ENCODE measurements at places on chromosomes 2 and 18.
A peak's percentile ranks its signal among the peaks of the same experiment; 100 is the strongest.

DNA sequence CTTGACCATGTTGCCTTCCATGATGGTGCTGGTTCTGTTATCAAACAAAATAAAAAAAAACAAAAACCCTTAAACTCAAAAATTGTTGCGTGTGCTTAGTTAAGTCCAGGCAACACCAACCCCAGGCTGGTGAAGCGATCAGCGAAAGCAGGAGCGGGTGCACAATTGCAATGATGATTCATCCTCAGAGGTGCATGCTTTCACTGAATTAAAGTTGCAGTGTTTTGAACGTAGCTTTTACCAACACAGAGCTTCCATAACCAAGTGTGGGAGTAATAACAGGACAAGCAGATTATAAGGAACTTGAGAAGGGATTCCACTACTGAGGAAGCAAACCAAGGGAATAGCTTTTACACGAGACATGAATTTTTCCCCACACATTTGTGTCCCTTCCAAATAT lies 39.7 kb upstream of the RAPH1 start:
- DNase-seq = peak; percentile 28

DNA sequence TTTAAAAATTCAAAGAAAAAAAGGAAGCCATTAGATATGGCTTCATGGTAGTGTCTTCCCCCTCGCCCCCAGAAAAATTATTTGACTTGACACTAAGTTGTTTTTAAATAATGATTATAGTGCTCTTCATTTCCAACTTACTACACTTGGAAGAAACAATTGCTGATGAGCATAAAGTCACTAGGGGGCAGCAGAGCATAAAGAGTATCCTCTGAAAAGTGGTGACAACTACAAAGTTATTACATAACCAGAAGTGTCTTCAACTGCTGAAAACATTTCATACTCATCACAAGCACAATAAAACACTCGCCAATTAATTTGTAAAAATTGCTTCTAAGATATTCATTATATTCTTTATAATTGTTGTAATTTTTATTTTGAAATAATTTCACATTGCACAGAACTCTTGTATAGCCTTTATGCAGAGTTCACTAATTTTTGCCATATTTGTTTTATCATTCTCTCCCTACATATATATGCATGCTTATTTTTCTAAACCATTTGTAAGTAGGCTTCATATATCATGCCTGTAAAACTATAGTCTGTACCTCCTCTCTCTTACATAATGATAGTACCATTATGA lies 54.9 kb downstream of the EXOC6B start:
- peak; percentile 74 for DNase-seq

- DNase-seq = peak; percentile 53
Measured at GRCh38 chr2:10911291-10912075, at the start of gene KCNF1. KCNF1 (plus strand) TSS chr2:10911934; CDS start chr2:10912427, 493 bp downstream.

- DNase-seq = peak; percentile 24
Measured at GRCh38 chr18:21406116-21406515, 164.1 kb downstream of the GREB1L start.

GRCh38 chr2:34652636-34653035 lies 1053.5 kb upstream of the FAM98A start:
- no peak for DNase-seq

DNA sequence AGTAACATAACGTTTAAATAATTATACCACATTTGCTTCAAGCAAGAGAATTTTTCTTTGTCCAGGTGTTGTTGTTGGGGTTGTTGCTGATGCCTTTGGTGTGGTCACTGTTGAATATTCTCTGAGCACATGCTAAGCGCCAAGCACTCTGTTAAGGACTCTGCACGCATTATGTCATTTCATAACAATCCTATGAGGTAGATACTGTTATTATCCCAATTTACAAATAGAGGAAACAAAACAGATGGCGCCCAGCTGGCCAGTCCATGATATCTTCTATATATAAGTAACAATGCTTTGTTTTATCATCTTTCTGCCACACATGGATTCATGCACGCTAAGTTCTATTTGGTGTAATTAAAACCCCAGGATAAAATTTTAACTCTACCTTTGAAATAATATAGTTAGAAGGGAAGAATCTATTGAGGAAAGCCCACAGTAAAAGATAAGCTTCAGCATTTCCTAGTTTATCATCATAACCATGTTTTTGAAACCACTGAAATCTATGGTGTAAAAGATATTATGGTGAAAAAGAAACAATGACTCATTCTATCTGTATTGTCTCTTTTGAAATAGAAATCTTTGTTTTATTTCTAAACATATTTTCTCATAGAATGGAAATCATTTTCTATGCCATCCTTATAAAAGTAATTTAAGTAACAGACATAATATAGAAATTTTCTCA lies 199.7 kb downstream of the PID1 start:
- no peak for DNase-seq

DNA sequence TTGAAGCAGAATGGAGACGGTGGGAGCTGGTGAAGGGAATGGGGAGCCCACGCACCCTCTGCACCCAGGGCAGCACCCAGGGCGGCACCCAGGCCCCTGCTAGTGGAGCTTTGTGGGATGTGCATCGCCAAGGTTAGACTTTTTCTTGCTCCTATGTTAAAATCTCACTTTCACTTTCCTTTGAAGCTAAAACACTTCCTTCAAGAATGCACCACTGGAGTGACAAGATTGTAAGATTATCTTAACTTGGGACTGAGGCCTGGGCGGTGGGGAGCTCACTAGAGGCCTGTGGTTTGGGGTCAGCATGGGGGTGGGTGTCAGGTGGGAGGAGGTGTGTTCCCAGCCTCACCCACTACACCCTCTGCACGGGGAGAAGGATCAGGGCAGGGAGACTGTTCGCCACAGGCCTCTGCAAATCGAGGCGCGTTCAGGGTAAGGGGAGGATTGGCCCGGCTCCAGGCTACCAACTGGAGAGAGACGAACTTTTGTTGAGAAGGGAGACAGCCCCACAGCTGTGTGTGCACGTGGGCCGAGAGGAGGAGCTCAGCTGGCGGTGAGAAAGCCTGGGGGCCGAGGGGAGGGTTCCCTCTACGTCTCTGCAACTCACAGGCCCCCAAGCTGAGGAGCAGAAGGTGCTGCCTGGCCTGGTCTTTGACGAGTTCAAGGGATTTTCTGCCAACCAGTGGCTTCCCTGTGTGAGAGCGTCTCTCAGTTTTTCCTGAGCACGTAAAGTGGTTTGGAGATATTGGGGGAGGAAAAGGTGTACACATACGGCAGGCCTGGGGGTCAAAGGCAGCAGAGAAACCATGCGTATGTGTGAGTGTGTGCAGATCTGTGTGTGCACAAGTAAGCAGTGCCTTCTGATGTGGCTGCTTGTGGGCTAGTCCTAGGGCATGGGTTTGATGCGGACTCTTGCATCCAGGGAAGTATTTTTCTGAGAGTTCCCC lies 147.7 kb downstream of the KLHL29 start:
- no peak for DNase-seq

- no peak for DNase-seq
Measured at GRCh38 chr18:67586101-67586500, 69.6 kb upstream of the DSEL start.

DNA sequence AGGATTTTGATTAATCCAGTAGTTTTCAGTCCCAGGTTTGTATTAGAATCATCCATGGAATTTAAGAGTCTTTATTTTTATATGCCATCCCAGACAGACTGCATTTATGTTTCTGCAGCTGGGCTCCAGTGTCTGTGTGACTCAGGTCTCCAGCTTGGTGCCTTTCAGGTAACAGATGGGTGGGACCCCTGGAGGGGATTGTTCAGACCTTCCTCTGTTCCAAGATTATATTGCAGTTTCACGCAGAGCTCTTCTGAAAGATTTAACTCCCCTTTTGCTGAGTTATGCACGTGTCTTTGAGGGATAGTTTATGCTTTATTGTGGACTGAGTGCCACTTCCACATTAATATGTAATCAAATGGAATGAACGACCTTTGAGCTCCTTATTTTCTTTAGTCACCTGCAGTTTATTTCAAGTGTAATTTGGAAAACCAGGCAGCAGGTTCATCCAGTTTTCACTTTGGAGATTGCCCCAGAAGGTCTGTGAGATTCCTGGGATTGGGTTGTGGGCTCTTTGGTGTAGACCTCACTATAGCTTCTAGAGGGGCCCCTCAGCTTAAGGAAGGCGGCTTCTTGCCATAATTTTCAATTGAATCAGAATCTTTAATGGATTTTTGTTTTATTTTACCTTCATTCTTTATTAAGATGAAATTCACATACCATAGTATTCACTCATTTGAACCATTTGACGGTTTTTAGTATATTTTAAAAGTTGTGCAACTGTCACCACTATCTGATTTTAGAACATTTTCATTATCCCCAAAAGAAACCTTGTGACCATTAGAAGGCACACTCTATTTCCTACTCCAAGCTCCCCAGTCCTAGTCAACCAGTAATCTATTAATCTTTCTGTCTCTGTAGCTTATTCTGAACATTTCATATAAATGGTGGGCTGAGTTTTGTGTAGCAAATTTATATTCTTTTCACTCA lies 135.0 kb downstream of the WDSUB1 start:
- DNase-seq = no peak

GRCh38 chr2:100000915-100001707 lies 141.3 kb downstream of the AFF3 start:
- no peak for DNase-seq

- peak; percentile 12 for DNase-seq
Measured at GRCh38 chr2:240149943-240150784, 9.7 kb upstream of the OTOS start.

DNA sequence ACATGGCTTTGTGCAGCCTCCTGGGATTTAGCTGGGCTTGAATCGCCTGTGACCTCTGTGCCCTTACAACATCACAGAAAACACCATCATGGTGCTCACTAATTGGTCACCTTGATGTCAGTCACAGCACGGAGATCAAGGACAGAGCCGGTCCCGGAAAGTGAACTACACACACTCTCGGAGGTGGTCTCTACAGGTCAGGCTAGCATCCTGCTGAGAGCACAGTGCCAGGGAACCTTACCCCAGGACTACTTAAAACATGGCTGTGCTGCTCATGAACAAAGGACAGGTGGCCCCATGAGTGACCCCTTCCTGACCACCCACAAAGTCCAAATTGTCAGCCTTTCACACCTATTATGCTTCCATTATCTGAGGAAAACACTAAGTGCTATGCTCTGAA lies 1782.1 kb upstream of the CELF4 start:
- no peak for DNase-seq

DNA sequence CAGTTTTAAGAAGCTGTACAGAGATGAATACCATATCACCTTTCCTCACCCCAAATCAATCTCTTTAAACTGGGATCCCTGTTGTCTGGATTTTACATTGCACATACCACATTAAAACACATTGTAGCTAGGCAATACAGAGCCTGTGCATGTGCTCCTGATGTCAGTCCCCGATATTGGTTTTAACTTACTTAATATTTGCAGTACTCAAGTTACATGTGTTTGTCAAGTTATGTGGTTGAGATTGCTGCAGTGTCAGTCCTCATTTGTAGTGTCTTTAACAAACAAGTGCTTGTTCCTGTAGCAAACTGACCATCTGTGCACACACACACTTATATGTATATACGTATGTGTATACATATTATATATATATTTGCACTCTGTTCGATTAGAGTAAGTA lies 10.4 kb upstream of the UBE2E3 start:
- DNase-seq = no peak

GRCh38 chr2:38155-38554 lies 8.2 kb downstream of the FAM110C start:
- DNase-seq = peak; percentile 75

DNA sequence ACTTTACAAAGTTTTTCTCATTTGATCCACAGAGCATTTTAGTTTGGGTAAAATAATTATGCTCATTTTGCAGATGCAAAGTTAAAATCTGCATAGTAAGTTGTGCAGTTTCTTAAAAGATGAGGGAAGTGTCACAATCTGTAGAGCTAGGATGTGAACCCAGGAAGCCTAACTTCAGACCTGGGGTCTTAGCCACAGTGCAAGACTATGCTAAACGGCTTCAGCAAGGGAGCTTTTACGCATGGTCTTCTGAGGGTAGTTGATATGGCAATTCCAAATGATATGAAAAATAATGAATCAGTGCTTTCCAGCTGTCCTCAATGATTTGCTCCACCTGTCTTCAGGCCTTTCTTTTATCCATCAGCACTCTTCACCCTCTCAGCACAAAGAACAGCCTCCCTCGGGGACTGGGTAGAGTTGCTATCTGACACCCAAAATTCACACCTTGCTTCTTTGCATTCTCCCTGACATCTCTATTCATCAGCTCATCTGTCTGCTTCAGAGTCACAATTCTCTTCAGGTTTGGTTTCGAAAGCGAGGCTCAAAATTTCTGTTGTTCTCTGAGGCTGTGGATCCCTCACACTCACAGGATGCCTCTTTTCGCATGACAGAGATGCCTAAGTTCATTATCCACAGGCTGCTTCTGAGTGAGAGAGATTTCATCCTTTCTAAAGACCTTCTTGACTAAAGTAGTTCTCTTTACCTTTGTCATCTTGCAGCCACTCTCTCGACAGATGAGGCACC lies 302.5 kb downstream of the NRXN1 start:
- no peak for DNase-seq

DNA sequence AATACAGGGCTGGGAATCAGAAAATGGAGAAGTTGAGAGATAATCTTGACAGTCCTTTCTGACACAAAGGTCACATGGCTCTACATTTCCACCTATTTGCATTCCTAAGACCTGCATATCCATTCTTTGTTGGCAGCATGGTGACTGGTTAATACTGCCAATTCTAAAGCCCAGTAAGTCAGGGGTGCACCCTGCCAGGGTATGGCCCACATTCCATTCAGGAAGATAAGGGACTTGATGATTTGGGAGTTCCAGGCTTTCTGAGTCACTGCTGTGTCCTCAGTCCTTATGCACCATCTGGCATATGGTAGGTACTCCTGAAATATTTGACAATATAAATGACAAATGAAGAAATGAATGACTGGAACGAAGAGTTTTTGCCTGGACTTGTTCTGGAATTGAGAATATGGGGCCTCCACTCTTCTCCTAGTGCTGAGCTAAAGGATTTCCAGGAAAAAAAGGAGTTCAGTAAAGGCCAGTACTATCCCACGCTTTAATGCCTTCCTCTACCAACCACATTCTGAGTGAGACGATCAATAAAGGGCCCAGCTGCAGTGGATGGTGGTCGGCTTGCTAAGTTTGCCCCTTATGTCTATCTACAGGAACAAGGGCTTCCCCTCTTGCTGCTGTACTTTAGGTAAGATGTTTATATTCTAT lies 31.7 kb upstream of the EIF2AK3 start:
- DNase-seq = no peak

GRCh38 chr2:165373278-165374010 lies 96.1 kb upstream of the CSRNP3 start:
- no peak for DNase-seq

GRCh38 chr2:177759443-177759842 lies 313.1 kb downstream of the PDE11A start:
- DNase-seq = no peak

GRCh38 chr2:148058641-148059040 lies 37.8 kb downstream of the MBD5 start:
- no peak for DNase-seq

GRCh38 chr18:74342416-74343043 lies 26.9 kb downstream of the C18orf63 start:
- peak; percentile 85 for DNase-seq

Data from renal cortical epithelial cell (primary cell).